ENCODE measurements at places on chromosomes 11 and 22.

- DNase-seq = no peak
These were observed 1167.7 kb downstream of the LRRC4C start for GRCh38 chr11:40291741-40292140.

GRCh38 chr11:62061356-62062222 is 62.2 kb upstream of the INCENP start:
- no peak for DNase-seq

GRCh38 chr11:126173257-126173656 is 38.2 kb downstream of the RPUSD4 start:
- DNase-seq = no peak

DNA sequence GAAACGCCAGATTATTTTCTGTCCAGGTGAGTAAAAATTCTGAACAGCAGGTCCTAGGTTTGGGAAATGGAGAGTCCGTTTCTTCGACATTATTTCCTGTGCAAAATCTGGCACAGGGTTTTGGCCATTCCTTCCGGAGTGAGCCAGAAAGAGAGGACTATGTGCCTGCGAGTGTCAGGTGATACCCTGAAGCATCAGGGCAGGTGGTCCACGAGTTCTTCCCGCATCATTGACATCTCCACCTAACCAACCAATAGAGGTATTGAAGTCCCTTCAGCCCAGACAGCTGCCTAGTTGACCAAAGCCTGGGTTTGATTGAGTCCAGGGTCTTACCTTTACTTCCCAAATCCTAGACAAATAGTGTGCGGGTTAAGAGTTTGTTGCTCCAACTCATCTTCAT is 808 bp downstream of the SNAP29 start:
- DNase-seq = no peak

- no peak for DNase-seq
These were observed 37.5 kb downstream of the PDHX start for GRCh38 chr11:34953955-34954354.

- no peak for DNase-seq
These were observed 92.0 kb downstream of the CEP164 start for GRCh38 chr11:117419482-117420142.

Measured in activated CD8-positive, alpha-beta T cell treated with anti-CD3 and anti-CD28 coated beads, Interleukin-2, amount 10 ng/mL, durations not matched to agents 7 days and 5 days (primary cell).